ENCODE measurements at places on chromosomes 3 and 15.

DNA sequence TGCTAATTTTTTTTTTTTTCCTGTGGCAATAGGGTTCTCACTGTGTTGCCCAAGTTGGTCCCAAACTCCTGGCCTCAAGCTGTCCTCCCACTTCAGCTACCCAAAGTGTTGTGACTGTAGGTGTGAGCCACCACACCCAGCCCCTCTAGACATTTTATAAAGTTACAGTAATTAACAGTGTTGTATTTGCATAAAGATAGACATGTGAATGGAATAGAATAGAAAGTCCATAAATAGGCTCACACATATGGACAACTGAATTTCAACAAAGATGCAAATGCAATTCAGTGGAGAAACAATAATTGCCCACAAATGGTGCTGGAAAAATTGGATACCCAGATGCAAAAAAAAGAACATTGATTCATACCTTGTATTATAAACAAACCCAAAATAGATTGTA lies 39.9 kb downstream of the PLS1 start:
- no peak for DNase-seq

- no peak for DNase-seq
Observed at GRCh38 chr3:9622438-9622837, 26.9 kb upstream of the MTMR14 start.

GRCh38 chr3:64681015-64681414 lies 6.8 kb downstream of the ADAMTS9 start:
- no peak for DNase-seq

GRCh38 chr3:81216192-81216591 lies 545.3 kb downstream of the GBE1 start:
- no peak for DNase-seq

GRCh38 chr3:182920515-182921084 lies 59.7 kb downstream of the DCUN1D1 start:
- DNase-seq, result no peak

- no peak for DNase-seq
Observed at GRCh38 chr3:130811557-130811956, 64.9 kb upstream of the PIK3R4 start.

DNA sequence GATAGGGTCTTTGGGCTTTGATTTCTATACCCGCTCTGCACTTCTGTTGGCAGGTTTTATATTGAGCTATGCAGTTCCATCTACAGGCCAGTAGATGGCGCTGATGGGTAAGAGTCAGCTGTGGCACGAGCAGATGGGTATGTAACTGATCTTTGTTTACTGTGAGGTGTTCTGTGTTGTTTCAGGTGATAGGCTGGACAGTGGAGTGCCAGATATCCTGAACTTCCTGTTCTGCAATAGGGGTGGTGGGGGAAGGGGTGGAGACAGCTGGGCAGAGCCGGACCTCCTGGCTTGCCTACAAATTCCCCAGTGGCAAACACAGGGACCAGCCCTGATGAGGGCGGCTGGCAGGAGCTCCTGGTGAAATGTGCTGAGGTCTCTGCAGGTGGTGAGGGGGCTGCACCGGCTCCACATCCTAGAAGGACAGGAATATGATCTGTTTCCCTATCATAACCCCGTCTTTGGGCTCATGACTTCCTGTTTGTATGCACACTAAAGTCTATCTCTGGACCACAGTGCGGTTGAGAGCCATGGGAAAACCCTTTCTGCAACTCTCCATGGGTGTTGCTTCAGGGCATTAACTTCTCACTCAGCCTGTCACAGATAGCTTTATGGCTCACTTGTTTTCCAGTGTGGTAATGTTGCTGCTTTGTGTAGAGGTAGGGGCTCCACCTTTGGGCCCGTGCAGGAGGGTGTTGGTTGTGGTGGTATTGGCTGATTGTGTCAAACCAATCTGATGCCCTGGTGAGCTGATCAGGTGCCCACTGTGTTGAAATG lies 13.4 kb upstream of the FAM98B start:
- no peak for DNase-seq

DNA sequence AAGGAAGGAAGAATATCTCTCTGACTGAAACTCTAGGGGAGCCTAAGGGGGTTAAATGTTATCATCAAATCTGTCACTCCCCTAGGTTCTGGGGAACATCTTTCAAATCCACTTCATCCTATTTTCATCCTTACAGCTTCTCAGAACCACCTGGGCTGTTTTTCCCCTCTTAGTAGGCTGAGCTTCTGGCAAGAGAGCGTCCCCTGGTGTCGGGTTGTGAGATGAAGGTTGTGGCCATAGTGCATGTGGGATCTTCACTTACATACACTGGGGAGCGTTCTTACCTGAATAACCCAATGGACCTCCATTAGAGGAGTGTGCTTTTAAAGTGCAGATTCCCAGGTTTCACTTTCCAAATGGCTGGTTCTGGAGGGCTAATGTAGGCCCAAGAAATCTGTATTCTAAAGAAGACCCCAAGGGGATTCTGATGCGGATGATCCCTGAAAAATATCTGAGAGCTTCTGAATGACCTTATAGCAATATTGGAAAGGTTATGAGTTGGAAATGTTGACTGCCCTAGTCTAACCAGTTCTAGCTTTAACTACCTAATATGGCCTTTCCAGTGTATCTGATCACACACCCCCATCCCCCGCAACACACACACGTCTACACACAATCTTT lies 663.7 kb downstream of the AGBL1 start:
- DNase-seq, result peak; percentile 47

DNA sequence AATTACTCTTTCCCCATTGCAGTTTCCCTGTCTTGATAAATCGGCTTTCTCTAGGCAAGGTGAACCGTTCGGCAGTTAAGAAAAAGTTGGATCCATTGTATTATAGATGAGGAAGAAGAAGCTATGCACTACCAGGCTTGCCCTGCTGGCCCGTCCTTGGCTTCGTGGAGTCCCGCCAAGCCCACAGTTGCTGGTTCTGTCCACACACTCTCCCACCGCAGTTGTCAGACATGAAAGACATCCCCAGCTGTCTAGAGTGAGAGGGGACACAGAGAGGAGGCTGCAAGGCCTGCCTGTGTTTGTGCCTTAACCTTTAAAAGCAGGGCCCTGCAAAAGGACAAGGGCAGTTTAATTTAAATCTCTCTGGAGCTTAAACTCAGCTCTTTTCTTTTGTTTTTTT lies 47.2 kb upstream of the PLCL2 start:
- DNase-seq, result no peak

- no peak for DNase-seq
Observed at GRCh38 chr3:195063581-195064193, 207.3 kb downstream of the XXYLT1 start.

DNA sequence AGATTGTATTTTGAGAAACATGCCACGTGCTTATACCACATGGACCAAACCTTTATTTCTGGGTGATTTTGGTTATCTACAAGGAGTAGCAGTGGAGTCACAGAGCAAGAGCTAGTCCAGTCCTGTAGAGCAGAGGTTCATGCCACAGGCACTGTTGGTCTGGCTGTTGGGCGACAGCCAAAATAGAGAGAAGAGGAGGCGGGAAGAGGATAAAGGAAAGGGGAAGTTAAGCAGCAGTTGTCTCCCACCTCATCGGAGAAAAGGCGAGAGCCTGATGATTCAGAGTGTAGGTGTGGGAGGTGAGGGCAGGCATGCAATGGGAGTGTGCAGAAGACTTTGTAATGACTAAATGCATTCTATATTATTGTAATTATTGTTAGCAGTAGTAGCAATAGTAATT lies 237.5 kb upstream of the ROPN1 start:
- DNase-seq, result no peak

DNA sequence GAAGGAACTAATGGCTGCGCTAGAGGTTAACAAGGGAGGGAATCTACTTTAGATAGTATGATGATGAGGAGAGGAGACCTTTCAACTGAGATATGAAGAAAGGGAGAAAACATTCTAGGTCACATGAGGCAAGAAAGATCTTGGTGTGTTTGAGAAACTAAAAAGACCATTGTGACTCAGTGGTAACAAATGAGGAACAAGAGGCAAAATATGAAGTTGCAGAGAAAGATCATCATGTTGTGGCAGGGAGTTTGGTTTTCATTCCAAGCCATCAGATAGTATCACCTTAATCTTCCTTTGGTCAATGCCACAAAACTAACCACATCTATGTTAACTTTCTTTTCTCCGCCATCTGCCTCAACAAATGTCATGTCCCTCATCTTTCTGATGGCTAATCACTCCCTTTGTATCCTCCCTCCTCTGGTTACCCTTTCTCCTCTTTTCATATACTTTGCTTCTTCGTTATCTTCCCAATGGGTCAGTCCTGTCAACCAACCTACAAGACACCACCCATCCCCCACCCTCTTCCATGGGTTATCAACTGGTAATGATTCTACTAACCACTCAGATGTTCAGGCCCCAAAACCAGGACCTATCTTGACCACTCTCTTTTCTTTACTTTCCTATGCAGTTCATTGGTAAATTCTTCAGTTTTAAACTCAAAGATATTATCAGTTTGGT lies 2.4 kb upstream of the PDCD6IP start:
- no peak for DNase-seq

DNA sequence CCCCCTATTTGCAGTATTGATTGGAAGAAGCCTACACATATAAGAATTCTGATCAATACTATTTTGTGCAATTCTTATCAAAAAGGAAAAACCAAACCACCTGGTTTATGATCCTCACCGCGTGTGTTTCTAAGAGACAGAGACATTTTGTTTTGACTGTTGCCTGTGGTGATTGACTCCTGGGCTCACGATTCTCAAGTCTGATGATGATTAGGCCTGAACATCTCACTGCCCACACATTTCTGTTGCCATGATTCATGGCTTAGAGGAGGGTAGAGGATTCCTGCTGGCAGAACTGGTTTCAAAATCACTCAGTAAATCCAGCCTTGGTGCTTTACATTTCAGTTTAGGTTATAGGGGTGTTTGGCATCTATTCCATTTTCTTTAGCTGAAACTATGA lies 88.3 kb upstream of the UBE3A start:
- DNase-seq, result no peak

DNA sequence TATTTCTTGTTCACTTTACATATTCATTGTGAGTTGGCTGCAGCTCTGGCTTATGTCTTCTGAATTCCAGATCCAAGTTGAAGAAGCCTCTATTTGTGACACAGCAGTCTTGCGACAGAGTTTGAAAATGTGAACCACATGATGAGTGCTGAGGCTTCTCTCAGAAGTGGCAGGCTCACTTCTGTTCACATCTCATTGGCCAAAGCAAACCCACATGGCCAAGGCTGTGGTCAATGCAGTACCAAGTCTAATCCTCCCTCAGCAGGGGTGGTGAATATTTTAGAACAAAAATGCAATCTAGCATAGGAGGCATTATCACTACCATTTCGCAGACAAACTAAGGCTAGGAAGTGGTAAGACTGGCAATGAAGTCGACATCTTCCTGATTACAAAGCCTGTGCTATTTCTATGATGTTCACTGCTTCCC lies 45.2 kb downstream of the CDCP1 start:
- no peak for DNase-seq

- DNase-seq, result no peak
Observed at GRCh38 chr3:142934887-142935269, 28.6 kb downstream of the PAQR9 start.

DNA sequence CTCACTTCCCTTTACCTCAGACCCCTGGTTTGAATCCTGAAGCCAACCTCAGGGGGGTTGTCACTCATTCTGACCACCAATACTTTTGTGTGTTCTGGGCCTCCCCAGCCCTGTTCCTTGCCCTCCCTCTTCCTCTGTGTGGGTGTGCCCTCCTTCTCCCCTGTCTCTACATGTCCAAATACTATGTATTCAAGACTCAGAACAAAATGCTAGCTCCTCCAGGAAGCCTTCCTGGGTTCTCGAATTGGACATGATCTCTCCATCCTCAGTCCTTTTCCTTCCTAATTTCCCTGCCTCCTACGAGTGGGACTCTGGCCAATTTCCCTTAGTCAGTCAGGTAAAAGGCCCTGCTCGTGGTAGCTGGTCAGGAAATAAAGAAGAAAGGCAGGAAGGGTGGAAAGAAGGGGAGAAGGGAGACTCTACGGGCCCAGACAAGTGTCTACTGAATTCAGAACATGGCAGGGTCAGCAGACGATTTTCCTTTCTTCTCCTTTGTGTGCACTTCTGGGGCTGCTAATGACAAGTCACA lies 79.7 kb downstream of the BDH1 start:
- no peak for DNase-seq

DNA sequence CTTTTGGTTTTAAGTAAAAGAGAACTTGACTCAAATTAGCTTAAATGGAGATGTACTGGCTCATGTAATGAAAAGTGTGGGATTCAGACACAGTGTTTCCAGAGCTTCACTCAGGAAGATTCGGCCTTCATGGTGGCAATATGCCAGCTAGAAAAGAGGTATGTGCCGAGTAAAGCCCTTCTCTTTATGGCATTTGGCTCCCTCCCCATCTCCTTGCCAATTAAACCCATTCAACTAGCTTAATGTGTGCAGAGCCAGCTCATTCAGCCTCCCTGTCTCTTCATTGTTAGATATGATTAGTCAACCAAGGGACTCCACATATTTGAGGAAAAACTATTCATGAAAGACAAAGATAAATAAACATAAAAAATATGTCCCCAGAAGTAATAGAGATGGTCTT lies 15.0 kb upstream of the TRANK1 start:
- no peak for DNase-seq

DNA sequence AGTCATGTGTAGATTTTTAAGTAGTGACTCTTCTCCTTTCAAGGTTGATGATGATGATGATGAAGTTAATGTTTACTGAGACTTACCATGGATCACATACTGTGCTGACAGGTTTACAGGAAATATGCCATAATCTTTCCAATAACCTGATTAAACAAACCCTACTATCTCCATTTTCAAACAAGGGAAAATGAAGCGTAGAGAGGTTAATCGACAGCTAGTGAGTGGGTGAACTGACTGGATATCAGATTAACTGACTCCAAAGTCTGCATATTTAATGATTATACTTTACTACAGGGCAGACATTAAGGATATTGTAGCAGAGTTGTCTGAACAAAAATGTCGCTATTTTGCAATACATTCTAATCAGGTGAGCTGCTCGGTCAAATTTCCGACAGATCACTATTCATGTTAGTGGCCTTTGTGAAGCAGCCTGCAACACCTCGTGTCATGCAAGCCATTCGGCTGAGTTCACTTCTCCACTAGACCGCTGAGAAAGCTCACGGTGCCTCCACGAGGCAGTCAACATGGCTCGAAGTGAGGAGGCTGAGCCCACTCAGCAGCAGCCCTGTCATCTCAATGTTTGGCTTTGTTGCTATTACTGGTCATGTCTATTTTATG lies 264.2 kb downstream of the NFKBIZ start:
- no peak for DNase-seq

- DNase-seq, result peak; percentile 27
Observed at GRCh38 chr15:42608110-42608531, 32.7 kb downstream of the STARD9 start.

All from stimulated activated CD8-positive, alpha-beta memory T cell treated with anti-CD3 and anti-CD28 coated beads, Interleukin-2, amount 100 ng/mL, for 48 hours (primary cell).